Right atrium auricular region (tissue), 2 donors: ENCODE measurements at places on chromosomes 4 and X. TPM values are rescaled to one million over a fixed set of nuclear protein-coding genes. Genes with fewer than 3 reads are reported as not detected.

The OCRL gene
- 10.6 TPM for total RNA-seq

The GPAT3 gene
- total RNA-seq = 27.7 TPM

The PCSK1N gene
- total RNA-seq = 4.3 TPM

The TBC1D19 gene
- total RNA-seq = 10.5 TPM

The NXF2 gene
- not detected for total RNA-seq

The DMRTC1 gene
- not detected for total RNA-seq

- no peaks in the 10 kb centered on the region for H3K4me1 ChIP-seq
- no peaks in the 10 kb centered on the region for H3K36me3 ChIP-seq
- H3K27me3 ChIP-seq = no peaks in the 10 kb centered on the region
- no peak for DNase-seq
- no peak overlapping the region for H3K4me3 ChIP-seq
These were observed 459.6 kb downstream of the CCSER1 start for GRCh38 chr4:90586799-90587198.

- no peak for DNase-seq
- no peak overlapping the region for H3K4me3 ChIP-seq
- no peaks in the 10 kb centered on the region for H3K4me1 ChIP-seq
- no peaks in the 10 kb centered on the region for H3K27me3 ChIP-seq
- no peaks in the 10 kb centered on the region for H3K36me3 ChIP-seq
- H3K27ac ChIP-seq = no peak overlapping the region
These were observed 733.7 kb upstream of the PABPC4L start for GRCh38 chr4:134935320-134935719.

DNA sequence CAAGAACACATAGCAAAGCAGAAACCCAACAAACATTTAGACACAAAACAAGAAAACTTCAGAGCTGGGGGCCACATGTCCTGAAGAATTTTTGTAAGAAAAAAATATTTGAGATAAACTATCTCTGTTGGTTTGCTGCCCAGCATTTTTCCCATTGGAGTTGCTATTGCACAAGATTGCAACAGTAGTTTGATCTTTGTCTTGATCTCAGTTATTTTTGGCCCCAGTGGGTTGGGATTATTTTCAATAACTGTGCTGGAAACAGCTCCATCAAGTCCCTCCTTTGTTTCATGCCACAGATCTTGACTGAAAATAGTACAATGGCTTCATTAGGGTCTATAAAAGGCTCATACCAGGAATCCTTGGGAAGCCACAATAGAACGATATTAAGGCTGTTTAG is 103.8 kb upstream of the RAI2 start:
- no peak overlapping the region for H3K27ac ChIP-seq
- DNase-seq = no peak
- H3K36me3 ChIP-seq = no peaks in the 10 kb centered on the region
- H3K27me3 ChIP-seq = no peaks in the 10 kb centered on the region
- no peaks in the 10 kb centered on the region for H3K4me1 ChIP-seq

DNA sequence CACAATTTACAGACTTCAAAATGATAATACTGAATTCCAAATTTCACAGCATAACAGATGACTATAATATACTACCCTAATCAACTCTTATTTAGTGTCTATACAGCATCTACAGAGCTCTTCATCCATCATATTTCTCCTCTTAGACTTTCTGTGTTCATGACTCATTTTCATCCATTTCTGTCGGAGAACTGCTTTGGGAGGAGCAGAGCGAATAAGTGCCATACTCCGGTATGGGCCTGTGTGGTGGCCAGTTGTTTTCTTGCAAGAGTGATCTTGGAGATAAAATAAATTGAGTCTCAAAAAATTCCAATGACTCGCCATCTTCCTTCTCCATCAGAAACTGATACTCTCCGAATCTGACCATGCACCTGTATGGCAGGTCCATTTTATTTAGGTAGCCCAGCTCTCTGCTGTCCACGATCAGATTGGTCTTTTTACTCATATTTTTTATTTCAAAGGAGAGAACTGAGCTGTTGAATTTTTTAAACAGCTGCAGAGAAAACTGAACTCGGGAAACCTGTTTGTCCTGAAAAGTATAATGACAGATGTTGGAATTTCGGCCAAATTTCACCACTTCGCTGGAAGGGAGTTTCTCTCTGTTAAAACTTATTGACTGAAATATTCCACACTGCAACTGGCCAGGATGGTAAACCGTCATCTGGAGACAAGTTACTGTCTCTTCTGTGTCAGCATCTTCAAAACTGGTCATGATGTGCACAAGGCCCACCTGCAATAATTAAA is 7.8 kb downstream of the TIFA start:
- H3K4me1 ChIP-seq = no peaks in the 10 kb centered on the region
- H3K27ac ChIP-seq = no peak overlapping the region
- no peak for DNase-seq

DNA sequence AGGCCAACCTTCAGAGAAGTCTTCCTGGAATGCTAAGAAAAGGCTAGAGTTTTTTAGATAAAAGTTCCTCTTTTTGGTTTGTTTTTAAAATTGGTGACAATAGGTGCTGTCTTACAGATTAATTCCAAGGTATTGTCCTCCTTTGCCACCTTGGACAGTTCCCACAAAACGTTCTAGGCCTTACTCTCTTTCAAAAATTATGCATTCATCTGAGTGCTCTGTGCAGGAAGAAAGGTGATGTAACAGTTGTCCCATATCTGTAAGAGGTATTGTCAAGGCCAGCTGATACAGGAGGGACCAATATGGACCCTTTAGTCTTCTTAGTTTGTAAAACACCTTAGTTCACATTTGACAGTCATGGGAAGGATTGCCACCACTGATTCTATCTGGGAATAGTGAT is 15.9 kb upstream of the CXCL5 start:
- DNase-seq = no peak
- H3K4me1 ChIP-seq = no peaks in the 10 kb centered on the region
- no peaks in the 10 kb centered on the region for H3K27me3 ChIP-seq

GRCh38 chr4:108884596-108884995 is 121.7 kb upstream of the ETNPPL start:
- H3K4me1 ChIP-seq = no peaks in the 10 kb centered on the region
- no peaks in the 10 kb centered on the region for H3K36me3 ChIP-seq
- H3K4me3 ChIP-seq = no peak overlapping the region
- H3K27ac ChIP-seq = no peak overlapping the region
- no peaks in the 10 kb centered on the region for H3K27me3 ChIP-seq

DNA sequence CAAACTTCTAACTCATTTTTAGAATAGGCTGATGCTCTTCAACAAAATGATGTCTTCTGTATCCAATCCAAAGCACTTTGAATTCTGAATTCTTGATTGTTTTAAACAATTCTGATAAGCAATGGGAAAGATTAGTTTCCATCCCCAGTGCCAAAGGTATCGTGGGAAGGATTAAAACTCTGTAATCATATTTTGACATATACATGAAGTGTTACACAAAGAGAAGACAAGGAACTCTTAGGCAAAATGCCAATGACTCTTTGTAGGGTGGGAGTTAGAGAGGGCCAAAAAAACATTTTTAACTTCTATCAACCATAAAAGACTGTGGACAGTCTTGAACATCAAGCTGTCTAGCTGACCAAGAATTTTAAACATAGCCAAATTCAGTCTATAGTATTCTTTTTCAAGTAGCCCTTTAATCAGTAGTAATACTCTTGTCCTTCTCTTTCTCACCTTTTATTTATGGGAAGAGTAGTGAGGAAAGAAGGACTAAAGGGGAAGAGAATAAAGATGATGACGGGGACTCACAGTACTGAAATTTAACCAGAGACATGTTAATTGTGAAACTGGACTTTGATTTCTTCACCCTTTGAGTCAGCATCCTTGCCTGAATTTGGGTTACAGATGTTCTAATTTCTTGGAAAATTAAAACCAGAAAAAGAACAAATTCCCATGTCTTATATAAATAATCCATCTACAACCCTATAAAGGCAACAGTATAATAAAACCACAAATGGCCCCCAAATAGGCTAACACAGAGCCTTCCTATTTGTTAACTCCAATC is 51.8 kb upstream of the VEGFD start:
- H3K27ac ChIP-seq = no peak overlapping the region
- no peaks in the 10 kb centered on the region for H3K4me1 ChIP-seq
- no peaks in the 10 kb centered on the region for H3K27me3 ChIP-seq
- H3K4me3 ChIP-seq = no peak overlapping the region
- H3K36me3 ChIP-seq = no peaks in the 10 kb centered on the region
- no peak for DNase-seq

DNA sequence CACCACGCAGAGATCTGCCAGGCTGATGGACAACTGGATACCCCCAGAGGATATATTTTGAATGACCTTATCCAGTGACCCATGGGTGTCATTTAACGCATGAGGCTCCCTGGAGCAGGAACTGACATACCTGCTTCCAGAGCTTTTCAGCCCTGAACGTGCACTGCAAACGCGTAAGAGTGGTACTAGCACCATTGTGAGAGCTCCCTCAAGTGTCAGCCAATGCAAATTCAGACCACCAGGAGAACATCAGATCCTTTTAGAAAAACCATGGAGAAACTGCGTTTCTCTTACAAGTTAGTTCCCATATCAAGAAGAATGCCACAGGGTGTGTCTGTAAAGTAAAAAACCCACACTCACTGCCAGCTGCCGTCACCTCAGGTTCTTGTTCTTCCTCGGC is 7.3 kb downstream of the TREX2 start:
- DNase-seq = no peak
- no peaks in the 10 kb centered on the region for H3K27me3 ChIP-seq
- no peak overlapping the region for H3K4me3 ChIP-seq
- H3K27ac ChIP-seq = no peak overlapping the region
- no peaks in the 10 kb centered on the region for H3K36me3 ChIP-seq

DNA sequence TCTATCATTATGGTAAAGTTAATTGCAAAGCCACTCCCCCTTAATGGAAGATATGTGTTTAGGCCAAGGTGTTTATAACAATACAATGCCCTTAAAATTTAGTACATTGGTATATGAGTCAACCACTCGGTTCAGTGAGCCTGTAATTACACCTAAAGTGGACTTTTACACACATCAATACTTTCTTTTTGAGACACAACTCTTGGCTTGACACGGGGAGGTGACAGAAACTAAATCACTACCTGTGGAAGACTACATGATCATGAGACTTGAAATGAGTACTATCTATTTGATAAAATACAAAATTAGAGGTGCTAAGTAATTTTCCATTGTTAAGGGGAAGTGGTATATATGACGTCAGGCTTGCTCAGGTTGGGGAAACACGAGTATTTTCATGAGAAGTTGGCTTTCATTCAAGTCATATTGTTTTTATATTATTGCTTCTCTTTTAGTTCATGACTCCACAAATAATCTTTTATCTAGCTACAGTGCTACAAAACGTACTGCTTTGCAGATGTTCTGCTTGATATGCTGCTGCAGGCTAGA is 918.3 kb downstream of the ARAP2 start:
- no peak overlapping the region for H3K4me3 ChIP-seq
- no peak overlapping the region for H3K27ac ChIP-seq
- DNase-seq = no peak
- no peaks in the 10 kb centered on the region for H3K4me1 ChIP-seq

- H3K36me3 ChIP-seq = no peaks in the 10 kb centered on the region
- no peaks in the 10 kb centered on the region for H3K27me3 ChIP-seq
- no peaks in the 10 kb centered on the region for H3K4me1 ChIP-seq
- DNase-seq = no peak
- no peak overlapping the region for H3K27ac ChIP-seq
- H3K4me3 ChIP-seq = no peak overlapping the region
These were observed 28.4 kb upstream of the FBXW7 start for GRCh38 chr4:152564336-152564735.
